ENCODE measurements at places on chromosomes 4 and X.

DNA sequence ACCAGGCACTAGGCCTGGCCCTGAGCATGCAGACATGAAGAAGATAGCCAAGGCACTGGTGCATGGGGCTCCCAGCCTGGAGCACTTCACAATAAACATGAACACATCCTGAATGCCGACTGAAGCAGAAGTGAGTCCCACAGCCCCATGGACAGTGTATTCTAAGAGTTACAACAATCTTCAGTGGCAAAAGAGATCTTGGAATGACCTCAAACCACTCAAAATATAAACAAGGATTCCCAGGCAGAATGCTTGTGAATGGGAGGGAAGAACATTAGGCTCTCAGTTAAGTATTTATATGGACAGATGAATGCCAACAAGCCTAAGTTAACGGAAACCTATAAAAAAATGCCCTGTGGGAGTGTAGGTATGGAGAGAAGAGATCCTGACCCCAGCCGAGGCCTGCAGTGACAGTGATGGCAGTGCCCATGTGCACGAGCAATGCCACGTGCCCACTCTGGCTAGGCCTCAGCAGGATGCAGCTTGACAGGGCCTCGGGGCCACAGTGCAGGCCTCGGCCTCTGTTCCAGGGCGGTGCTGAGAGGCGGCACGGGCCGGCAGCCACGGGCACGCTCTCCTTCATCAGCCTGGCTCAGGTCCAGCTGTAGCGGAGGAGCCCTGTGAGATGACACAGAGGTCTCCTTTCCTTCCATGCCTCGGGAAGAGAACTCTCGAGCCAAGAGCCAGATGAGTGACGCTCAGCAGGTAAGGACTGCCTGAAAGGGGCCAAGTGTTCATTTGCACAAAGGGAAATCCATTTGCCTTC, 49.2 kb downstream of the IRF2 start:
- DNase-seq: no peak

GRCh38 chr4:4395371-4395770, 8.5 kb downstream of the NSG1 start:
- DNase-seq: no peak

DNA sequence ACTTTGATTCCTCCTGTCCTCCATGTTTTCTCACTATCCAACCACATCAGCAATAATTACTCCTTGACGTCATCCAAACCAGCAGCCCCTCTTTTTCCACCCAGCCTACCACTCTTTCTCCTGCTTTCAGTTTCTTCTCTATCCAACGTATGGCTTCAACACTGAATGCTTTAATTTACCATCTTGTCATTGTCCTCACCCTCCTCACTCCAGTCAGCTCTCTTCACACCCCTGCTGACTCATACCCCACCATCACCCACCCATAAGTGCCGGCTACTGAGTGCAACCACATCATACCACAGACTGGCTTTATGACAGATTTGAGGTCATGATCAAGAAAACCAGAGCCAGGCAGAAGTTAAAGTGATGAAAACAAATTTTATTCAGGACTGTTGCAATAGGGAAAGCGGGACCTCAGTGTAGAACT, 9.8 kb upstream of the ANXA5 start:
- peak; percentile 91 for DNase-seq

GRCh38 chr4:185909972-185910371, 98.0 kb upstream of the SORBS2 start:
- DNase-seq: no peak

DNA sequence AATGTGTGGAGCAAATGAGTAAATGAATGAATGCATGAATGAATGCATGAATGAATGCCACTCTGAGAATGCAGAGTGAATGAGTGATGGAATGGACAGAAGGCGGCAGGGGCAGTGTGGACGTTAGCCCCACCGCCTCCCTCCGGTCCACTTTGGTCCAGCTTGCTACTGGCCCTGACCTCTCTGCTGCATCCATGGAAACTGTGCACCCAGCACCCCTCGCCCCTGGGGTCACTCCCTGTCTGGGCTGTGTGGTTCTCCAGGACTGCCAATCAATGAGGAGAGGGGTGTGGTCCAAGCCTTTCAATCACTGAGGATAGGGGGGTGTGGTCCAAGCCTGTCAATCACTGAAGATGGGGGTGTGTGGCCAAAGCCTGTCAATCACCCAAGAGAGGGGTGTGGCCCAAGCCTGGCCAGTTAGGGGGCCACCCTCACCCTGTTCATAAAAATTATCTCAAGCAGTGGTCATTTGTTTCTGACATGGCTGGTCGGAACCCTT, 39.2 kb upstream of the ASMTL start:
- peak; percentile 86 for DNase-seq

DNA sequence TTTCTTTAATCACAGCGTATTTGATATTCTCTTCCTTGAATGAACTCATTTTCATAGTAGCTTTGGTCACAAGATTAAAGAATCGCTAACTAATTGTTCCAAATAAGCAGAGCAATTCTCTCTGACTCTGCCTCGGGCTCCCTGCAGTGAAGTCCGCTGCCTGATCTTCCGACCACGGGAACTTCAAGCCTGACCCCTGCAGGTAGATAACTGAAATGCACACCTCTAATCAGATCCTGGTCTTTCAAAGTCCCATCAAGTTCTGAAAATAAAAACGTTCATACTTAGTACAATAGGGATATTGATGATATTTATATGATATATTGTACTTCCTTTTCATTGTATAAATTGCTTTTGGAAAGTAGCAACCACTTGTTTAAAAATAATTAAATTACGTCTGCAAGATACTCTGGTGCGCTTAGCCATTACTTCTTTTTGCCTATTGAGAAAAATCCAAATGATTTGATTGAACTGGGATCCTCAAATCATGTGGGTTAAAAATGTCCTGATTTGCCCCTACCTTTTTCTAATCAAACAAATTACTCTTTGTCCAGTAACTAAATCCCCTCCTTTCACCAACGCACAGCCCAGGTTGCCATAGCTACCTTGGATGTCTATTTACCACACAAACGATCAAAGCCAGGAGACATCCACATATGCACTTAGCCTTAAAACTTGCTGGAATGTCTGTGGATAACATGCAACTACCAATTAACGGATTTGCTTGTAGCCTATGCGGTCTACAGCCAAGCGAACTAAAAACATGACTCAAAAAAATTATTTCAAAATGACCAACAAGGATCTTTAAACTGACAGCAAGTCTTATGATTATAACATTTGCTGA, 4.2 kb downstream of the MID1 start:
- peak; percentile 31 for DNase-seq

DNA sequence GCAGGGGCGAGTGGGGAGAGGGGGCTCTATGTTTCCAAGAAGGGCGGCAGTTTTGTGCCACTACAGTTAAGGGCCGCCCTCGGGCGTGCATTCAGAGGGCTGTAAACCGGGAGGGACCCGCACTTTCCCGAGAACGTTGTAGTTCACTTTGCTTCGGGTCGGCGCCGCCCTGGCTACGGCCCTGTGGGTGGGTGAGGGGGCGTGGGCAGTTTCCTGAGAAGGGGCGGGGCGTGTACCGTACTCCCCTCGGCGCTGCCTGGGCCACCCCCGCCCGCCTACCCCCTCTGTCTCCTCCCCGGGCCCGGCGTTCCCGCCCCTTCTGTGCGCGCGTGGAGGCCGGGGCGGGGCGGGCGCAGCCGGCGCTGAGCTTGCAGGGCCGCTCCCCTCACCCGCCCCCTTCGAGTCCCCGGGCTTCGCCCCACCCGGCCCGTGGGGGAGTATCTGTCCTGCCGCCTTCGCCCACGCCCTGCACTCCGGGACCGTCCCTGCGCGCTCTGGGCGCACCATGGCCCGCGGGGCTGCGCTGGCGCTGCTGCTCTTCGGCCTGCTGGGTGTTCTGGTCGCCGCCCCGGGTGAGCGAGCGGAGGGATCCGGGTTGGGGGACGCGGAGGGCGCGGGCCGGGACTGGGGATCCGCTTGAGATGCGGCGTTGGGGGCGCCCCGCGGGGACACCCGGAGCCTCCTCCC, at the start of gene CD99:
Gene CD99, plus strand, starts transcription at position 440 of the 687 bp plus-strand sequence. Its CDS starts 66 bp downstream, at position 506.
- peak; percentile 96 for DNase-seq

DNA sequence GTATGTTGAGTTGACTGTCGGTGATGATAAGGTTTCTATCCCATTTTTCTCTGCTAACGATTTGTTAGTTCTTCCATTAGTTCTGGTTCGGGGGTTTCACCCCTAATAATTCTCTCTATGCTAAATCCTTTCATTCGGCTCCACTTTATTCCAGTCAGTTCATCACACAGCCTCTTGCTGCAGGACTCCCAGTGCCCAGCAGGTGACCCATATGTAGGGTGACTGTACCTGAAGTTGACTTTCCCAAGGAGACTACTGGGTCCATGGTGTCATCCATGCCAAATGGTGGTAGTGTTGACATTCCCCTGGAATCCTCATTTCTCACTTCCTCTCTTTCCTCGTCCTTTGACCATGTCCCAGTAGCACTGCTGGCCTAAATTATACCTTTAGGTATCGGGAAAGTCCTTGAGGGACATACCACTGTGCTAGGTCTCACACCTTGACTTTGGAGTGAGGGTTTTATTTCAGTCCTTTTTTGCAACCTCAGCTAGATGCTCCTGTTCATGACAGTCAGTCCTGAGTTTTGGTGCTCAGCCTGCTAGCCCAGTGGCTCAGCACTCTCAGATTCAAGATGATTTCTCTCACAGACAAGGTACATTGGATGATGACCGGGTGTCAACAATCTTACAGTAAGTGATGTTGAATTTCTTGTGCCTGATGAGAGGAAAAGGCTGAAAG, 105.1 kb upstream of the ARHGAP24 start:
- DNase-seq: no peak

DNA sequence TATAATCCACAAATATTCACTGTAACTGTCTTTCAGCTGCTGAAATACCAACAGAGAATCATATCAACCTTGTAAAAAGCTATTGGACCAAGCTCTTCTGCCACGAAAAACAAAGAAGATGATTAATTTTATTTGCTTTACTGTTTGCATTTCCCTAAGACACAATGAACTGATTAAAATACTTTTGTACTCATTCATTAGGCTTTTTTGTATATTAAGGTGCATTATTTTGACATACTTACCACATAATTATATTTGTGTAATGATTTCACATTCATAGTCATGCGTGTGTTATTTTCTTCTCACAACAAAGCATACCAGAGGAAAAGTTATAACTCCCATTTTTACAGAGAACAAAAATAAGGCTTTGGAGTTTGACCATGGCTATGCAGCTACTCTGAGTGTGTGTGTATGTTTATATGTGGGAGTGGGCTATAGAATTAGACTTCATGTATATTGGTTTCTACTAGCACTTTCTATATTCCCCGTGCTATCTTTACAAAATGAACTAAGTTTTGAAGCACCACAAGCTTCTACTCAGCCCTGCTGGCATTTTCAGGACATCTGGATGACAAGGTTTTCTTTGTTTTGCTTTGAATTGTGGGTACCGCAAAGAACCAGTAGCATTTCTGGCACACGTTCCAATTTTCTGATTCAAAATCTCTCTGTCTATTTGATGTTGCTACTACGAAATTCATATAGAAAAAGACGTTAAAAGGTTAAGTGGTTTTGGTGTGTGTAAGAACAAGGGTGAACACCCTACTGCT, 11.0 kb upstream of the FGF5 start:
- no peak for DNase-seq

GRCh38 chr4:129344058-129344457, 248.1 kb downstream of the C4orf33 start:
- peak; percentile 32 for DNase-seq

Measured in common myeloid progenitor, CD34-positive (primary cell).